ENCODE measurements at places on chromosomes 11 and 22.

DNA sequence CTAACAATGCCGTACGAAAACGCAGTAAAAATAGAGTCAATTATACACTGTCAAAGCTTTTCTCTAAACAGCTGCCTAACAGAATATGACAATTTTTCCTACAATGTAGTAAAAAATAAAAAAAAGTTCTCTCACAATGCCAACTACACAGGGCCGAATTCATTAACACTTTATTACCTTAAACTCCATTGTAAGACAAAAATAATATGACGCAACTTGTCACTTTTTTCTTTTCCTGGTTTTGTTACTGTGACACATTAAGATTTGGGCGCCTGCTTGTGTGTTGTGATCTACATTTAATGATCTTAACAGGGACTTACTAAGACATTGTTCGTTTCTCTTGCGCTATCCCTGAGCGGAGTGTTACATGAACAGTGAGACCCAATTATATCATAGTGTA, 204.1 kb downstream of the INSC start:
- no peak for DNase-seq

DNA sequence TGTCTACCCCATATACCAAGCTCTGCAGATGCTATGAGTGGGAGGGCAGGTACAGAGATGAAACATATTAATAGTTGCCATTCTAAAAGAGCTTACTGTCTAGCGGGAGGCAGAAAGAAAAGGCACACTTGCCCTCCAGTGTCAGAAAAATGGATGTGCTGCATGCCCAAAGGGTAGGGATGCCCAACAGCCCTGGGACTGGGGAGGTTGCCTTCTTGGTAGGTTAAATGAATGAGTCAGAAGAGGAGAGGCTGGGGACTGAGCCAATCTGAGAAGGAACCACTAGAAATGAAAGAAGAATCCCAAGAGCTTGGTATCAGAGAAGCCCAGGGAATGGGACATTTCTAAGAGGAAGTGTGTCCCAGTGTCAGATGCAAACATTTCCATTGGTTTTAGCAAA, 1.2 kb downstream of the BIRC3 start:
- peak; percentile 22 for DNase-seq

GRCh38 chr11:130037058-130037457, 32.6 kb upstream of the APLP2 start:
- DNase-seq: peak; percentile 50

DNA sequence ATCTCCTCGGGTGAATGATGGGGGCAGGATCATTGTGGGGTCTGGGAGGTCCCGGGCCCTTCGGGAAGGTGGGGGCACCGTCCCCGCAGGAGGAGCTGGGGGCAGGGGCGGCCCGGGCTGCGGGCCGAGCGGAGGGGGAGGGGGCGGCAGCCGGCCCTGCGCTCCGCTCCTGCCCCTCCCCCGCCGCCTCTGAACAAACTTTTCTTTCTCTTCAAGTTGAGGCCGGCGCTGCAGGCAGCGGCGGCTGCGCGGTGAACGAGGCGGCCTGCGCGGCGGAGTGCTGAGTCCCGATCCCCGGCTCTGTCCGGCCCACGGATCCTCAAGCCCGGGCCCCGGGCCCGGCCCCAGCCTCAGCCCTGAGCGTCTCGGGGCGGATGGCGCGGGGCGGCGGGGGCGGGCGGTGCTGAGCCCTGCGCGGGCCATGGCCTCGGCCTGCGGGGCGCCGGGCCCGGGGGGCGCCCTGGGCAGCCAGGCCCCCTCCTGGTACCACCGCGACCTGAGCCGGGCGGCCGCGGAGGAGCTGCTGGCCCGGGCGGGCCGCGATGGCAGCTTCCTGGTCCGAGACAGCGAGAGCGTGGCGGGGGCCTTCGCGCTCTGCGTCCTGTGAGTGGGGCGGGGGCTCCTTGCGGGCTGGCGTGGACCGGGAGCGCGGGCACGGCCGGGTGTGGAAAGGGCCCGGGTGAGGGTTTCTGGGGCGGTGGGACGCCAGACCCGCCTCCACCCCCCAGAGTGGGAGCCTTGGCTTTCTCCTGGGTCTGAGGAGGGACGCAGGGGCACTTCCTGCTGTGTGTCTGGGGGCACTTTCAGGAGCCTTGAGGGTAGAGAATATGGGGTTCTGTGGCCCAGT, at the start of gene INPPL1:
TSS of gene INPPL1 (plus strand) at position 204 of the 847 bp plus-strand sequence. CDS start at position 422, 218 bp downstream.
- DNase-seq: no peak

DNA sequence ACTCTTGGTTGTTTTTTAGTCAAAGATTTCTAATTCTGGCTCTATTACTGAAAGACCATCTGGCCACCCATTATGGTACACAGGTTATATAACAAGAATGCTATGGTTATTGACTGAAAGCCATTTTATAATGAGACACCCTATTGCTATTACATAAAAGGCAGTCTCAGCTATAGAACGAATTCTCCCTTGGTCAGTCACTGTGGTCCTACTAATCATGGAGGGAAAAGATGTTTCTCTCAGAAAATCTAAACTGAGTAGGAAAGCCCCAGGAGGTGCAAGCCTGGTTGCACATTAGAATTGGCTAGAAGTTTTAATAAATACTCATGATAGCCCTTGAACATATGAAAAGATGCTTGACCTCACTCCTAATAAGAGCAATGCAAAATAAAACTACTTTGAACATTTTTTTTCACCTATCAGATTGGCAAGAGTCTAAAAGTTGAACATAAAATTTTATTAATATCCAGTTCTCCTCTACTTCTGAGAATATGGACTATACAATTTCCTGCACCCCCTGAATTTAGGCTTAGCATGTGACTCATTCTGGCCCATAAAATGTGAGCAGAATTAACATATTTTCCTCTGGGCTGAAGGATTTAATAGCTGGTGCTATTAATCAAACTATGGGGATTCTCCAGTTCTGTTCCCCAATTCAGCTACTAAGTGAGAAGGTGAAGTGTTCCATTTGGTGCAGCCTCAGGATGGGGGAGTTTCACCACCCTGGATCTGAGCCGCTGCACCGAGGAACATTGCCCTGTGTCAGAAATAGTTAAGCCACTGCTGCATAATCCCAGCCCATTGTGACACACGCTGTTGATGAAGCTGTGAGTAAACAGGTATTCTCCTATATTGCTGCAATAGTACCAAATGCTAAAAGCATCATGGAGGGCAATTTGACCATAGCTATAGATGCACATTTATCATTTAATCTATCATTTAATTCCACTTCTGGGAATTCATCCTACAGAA, 11.5 kb upstream of the CRKL start:
- no peak for DNase-seq

- no peak for DNase-seq
Measured at GRCh38 chr11:75767228-75767572, 1.4 kb upstream of the DGAT2 start.

- no peak for DNase-seq
Measured at GRCh38 chr11:30801357-30801756, 215.2 kb upstream of the MPPED2 start.

DNA sequence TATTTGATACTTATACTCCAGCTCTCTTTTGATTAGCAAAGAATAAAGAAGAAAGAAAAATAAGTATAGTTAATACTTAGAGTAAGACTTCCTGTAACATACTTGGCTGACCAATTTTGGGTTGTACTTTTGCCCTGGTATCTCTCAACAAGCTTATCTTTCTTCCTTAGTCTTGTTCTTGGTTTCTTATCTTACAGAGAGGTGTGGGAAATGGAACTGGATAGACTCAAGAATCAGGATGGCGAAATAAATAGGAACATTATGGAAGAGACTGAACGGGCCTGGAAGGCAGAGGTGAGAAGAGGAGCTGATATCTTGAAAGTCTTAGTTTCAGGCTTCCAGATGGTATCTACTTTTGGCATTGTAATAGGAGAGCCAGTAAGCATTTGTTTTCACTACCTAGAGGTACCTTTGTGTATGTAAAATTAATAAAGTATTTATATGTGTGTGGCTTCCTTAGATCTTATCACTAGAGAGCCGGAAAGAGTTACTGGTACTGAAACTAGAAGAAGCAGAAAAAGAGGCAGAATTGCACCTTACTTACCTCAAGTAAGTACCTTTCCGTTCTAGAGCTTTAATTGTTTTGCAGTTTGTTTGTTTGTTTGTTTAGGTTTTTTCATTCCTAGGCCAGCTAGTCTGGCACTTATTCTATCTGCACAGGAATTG, 11.3 kb upstream of the BACE1-AS start:
- no peak for DNase-seq
